Brain (organoid and tissue), 16 donors: ENCODE measurements at places on chromosomes 2 and 18. TPM values are rescaled to one million over a fixed set of nuclear protein-coding genes. Genes with fewer than 3 reads are reported as not detected.

- no peak for DNase-seq
Observed at GRCh38 chr2:84129018-84129417, 330.1 kb downstream of the SUCLG1 start.

Gene TRAPPC8
- 5.7 TPM for polyA plus RNA-seq

Gene SLC9A2
- polyA plus RNA-seq = 0.20 TPM

Gene MMADHC
- 45.5 TPM for polyA plus RNA-seq

- no peak for DNase-seq
Observed at GRCh38 chr2:6657855-6658254, 207.9 kb downstream of the CMPK2 start.

Gene SGO2
- polyA plus RNA-seq = 1.1 TPM

DNA sequence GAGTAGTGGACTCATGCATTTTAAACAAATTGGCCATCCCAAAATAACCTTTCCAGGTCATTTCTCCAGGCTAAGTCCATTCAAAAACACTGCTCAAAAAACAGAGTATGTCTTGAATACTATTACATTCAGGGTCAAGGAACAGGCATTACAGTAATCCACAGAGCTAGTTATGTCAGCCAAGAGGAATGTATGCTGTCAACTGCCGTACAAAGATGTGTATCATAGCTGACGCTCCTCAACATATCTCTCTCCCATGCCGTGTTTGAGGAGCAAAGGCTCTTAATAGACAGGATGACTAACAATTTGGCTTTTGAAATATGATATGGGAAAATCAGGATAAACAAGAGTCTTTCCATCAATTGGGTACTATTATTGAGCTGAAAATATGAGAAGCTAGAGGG is 68.8 kb upstream of the KCTD1 start:
- no peak for DNase-seq

DNA sequence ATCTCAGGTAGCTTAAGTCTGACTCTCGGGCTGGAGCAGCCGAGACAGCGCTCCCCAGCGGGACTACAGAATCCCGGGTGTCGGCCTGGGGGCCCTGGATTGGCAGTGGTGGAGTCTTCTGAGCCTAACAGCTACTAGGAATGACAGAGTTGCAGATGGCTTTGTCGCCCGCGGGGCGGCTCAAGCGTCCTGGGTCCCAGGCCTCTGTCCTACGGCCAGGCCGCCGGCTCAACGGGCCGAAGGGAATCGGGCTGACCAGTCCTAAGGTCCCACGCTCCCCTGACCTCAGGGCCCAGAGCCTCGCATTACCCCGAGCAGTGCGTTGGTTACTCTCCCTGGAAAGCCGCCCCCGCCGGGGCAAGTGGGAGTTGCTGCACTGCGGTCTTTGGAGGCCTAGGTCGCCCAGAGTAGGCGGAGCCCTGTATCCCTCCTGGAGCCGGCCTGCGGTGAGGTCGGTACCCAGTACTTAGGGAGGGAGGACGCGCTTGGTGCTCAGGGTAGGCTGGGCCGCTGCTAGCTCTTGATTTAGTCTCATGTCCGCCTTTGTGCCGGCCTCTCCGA is 8.8 kb downstream of the SIX2 start:
- no peak for DNase-seq

DNA sequence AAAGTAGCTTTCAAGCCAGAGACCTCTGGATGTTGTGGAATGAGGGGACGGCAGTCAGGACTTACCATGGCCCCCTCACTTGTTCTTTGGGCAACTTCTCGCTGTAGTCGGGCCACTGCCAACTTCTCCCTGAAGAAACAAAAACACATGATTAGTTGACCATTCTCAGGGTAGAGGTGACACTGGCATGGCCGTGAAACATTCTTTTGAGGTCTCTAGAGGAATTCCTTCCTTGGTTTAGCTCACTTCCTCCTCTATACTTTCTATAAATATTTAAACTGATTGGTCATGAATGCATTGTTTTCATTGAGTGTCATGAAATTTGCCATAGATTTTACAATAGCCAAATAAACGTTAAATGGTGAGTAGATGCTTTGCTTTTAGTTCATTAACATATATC is 354.6 kb downstream of the NCKAP5 start:
- no peak for DNase-seq

Gene KLHL29
- 10.8 TPM for polyA plus RNA-seq

Gene FMNL2
- polyA plus RNA-seq = 42.9 TPM

GRCh38 chr2:468648-469336 is 180.9 kb upstream of the ALKAL2 start:
- peak; percentile 63 for DNase-seq

- DNase-seq = no peak
Observed at GRCh38 chr2:19745318-19746136, 156.3 kb downstream of the TTC32 start.

GRCh38 chr2:211447548-211447947 is 891.1 kb downstream of the CPS1 start:
- DNase-seq = no peak

DNA sequence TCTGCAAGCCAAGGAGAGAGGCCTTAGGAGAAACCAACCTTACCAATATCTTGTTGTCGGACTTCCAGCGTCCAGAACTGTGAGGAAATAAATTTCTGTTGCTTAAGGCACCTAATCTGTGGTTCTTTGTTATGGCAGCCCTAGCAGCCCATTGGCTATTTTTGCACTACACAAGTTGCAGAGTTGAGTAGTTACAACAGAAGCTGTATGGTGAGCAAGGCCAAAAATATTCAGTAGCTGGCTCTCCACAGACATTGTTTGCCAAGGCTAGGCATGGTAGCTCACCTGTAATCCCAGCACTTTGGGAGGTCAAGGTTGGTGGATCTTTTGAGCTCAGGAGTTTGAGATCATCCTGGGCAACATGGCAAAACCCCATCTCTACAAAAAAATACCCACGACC is 27.1 kb upstream of the SCYGR1 start:
- DNase-seq = no peak

GRCh38 chr2:105635564-105635963 is 109.1 kb upstream of the NCK2 start:
- no peak for DNase-seq

Gene RAB3GAP1
- 26.1 TPM for polyA plus RNA-seq

Gene TRIM43
- not detected for polyA plus RNA-seq

Gene EIF4E2
- 54.7 TPM for polyA plus RNA-seq

Gene GRHL1
- 1.0 TPM for polyA plus RNA-seq

Gene GTF2A1L
- polyA plus RNA-seq = not detected

GRCh38 chr2:235390108-235390815 is 103.6 kb upstream of the AGAP1 start:
- no peak for DNase-seq

GRCh38 chr2:138373993-138374408 is 127.6 kb upstream of the SPOPL start:
- DNase-seq = peak; percentile 74

DNA sequence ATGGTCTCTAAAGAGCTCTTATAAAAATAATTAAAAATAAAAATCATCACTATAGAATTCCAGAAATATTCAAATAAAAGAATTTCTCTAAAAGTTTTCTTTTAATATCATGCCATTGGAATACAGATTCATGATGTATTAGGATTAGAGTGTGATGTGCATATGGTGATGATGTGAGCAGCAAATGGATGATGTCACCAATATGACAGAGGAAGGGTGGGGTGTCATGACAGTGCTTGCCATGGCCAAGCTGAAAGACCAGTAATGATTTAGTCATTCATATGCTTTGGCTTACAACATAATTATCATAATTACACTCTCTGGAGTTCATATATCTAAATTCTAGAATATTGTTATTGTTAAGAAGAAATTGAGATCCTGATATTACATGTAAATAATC is 27.4 kb upstream of the TTC32 start:
- no peak for DNase-seq

DNA sequence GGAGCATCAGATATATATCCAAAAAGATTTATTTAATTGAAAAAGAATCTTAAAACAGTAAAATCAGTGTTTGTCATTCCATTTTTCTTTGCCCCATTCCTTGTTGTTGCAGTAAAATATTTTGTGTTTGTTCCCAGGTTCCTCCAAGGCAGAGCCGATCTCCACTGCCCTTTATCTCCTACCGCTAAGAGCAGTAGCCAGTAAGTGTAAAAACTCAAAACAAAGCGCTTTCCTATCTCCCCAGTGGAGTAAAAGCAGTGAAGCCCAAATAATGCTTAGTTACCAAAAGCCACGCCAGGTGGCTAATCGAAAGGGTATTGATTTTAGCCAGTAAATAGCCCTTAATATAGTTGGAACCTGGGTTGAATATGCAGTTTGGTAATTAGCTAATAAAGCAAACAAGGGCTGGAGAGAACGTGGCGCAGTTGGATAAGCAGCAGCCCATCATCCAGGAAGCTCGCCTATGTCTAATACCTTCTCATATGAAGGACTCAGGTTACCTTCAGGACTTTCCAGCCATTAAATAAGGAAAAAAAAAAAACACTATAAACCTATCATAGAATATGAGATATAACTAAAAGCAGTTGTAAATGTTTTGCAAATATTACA is 12.4 kb upstream of the GPD2 start:
- DNase-seq = no peak

DNA sequence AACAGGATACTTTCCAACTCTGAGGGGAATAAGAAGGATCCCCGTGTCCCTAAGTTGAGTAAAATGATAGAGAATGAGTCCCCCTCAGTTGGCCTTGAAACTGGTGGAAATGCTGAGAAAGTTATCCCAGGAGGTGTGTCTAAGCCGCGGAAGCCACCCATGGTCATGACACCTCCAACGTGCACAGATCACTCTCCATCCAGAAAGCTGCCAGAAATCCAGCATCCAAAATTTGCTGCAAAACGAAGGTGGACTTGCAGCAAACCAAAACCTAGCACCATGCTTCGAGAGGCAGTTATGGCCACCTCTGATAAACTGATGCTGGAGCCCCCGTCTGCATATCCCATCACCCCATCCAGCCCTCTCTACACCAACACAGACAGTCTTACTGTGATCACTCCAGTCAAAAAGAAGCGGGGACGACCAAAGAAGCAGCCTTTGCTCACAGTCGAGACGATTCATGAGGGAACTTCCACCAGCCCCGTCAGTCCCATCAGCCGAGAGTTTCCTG is 270.1 kb downstream of the SETBP1 start:
- no peak for DNase-seq

GRCh38 chr2:8334866-8335325 is 347.0 kb upstream of the ID2 start:
- DNase-seq = no peak

GRCh38 chr18:23723121-23723520 is 33.9 kb downstream of the LAMA3 start:
- no peak for DNase-seq

GRCh38 chr2:229057976-229058553 is 213.0 kb downstream of the PID1 start:
- no peak for DNase-seq

Gene HMSD
- 5.3 TPM for polyA plus RNA-seq

Gene C1QL2
- polyA plus RNA-seq = 5.2 TPM

DNA sequence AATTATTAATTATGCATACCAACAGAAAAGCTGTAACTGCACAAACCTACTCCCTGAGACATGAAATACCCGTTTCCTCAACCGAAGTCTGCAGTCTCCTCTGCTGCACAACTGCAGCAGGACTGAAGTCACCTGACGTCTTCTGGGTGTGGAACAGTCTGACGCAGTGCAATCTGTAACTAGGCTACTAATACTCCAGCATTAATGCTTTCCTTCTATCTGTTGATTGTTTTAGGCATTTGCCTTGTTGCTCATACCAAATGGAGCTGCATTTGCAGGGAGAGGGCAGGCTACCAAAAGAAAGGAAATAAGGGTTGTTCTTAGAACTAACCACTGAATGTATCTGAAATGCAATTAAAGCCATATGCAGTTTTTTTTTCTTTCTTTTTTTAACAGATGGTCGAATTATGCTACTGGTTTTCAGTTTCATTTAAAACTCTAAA is 40.1 kb downstream of the RTN4 start:
- DNase-seq = peak; percentile 49

Gene EHD3
- polyA plus RNA-seq = 14.9 TPM

Gene OTOF
- 0.17 TPM for polyA plus RNA-seq

Gene CDK5R2
- polyA plus RNA-seq = 44.3 TPM

DNA sequence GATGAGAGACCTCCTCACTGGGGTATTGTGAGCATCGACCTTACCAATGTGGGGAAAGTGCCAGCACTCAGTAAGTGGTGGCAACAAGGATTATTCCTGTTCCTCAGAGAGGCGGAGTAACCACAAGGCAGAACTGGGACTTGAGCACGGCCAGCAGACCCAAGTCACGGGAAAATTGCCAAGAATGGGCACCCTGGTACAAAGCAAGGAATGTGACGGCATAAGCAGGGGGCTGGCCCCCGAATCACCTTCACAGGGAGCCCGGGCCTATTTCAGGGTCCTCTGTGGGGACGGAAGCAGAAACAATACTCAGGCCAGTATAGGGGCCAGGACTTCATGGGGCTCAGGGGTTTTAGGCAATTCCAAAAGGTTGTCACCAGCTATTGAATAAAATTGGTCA is 25.4 kb downstream of the CENPA start:
- DNase-seq = no peak

DNA sequence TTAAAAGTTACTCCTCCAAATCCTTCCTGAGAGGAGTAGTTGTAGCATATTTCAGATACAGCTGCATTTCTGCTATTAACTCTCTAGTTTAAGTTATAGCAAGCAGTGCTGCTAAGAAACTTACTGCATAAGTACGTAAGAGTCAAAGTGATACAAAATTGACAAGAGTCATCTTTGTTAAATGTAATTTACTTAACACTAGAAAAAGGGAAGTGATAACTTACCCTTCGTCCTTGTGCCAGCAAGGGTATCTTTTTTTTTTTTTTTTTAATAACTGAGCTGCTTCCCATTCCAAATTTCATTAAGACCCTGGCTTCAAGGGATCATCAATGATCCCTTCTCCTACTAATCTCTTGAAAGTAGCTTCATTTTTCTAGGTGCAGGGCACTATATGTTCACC is 493.0 kb downstream of the PLCL1 start:
- DNase-seq = no peak

DNA sequence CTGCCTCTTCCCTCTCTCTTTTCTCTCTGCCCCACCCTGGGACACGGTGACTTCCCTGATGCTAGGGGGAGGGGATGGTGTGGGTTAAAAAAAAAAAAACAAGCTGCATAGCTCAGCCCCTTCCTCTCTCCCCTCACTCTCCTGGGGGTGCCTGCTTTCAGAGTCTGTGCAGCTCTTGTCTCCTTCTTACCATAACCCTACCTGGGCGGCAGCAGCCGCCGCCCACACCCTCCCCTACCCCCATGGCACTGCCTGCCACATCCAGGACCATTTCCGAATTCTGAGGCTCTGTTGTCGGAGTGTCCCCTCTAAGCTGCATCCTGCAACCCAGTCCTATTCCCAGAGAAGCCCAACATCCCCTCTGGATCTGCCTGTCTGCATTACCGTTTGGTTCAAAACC is 16.0 kb downstream of the TTC32 start:
- no peak for DNase-seq

DNA sequence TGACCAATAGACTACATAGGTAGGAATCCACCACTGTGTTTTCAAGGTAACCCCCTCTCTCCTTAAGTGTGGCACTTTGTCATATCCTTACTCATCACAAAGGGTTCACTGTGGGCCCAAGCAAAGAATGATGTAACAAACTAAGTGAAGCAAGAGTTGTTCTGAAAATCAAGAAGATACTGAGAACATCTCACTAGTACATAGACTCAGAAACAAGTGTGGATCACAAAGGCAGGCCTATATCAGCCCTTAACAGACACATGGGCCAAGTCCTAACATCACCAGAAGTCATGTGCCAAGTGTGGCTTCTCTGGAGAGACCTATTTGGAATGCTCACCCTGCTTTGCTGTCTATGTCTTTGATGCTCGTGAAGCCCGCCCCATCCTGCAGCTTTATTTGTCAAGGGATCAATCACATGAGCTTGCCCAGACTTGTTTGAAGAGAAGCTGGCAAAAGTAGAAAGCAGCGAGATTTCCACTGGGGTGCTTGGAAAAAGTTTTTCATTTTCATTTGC is 131.2 kb upstream of the TTC39C start:
- DNase-seq = no peak

Gene HOXD12
- polyA plus RNA-seq = 1.3 TPM
